ENCODE measurements at places on chromosomes 2 and 18. TPM values are rescaled to one million over a fixed set of nuclear protein-coding genes. Genes with fewer than 3 reads are reported as not detected.

DNA sequence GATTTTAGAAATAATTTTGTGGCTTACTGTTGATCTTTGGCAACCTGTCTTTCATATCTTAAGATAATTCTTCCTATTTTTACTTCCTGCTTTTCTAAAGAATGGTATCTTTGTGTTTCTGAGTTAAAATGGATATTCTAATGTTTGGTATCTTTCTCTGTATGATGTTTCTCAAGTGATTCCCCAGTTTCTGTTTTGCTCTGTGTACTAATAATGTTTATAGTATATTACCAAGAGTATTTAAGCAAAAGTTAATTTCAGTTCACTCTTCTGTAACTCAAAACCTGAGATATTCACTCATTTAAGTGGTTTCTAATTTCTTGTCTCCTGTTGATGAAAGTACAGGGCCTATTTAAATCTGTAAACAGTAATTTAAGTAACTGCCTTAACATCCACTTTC is 58.3 kb downstream of the CCDC150 start:
- H3K27me3 ChIP-seq: no peaks in the 10 kb centered on the region
- no peak for DNase-seq
- no peaks in the 10 kb centered on the region for H3K36me3 ChIP-seq
- no peaks in the 10 kb centered on the region for H3K4me1 ChIP-seq
- no peak overlapping the region for H3K4me3 ChIP-seq

DNA sequence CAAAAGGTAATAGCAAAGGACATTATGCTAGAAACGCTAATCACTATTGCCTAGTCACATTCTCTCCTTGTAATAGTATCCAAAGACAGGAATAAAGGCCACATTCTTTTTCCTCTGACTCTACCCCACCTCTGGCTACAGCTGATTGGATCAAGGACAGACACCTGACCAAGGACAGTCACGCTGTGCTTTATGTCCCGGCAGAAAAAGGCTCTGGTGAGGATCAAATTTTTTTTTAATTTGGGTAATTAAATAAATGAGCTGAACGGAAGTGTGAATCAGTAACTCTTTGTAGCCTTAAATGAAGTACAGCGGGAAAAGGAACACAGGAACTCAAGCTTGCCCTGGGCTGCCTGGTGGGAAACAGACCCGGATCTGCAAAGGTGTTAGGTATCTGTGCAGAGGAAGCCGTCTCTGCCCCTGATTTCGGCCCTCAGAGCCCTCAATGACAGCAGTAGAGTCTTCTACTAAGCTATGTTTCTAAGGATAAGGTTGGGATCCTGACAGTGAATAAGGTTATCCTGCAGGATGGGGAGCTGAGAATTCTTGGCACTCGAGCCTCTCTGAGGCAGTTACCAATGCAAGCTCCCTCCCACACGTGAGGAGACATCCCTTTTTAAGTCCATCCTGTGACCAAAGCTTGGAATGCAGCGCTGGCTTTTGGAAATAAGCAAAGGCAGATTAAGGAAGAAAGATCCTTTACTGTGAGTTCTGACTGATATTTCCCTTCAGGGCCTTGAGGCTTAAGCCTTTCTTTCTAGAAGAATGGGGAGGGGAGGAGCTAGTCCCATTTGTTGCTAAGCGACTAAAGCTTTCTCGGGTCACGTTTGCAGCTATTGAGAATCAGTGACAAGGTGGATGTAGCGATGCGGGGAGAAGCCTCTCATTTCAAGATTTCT is 37.8 kb upstream of the IKZF2 start:
- no peaks in the 10 kb centered on the region for H3K27me3 ChIP-seq
- H3K27ac ChIP-seq: peak overlapping the region; percentile 77
- H3K36me3 ChIP-seq: no peaks in the 10 kb centered on the region
- no peak for DNase-seq
- peaks cover 13% of the 10 kb centered on the region for H3K4me1 ChIP-seq

DNA sequence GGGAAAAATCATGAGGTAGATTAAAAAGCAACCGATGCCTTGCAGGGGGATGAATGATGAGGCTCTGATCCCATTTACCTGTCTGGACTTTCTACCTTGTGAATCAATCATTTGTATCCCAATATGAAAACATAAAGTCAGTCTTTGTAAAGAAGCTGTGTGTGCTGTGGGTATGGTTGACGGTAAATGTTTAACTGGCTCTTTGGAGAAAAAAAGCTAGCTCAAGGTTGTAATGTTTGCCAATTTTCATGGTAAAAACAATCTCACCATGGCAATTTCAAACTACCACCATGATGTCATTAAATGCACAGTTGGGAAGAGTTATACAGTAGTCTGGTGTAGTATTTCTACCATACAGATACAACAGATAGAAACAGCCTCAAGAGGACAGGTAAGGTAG is 14.6 kb downstream of the TTR start:
- DNase-seq: no peak
- no peaks in the 10 kb centered on the region for H3K36me3 ChIP-seq
- H3K4me1 ChIP-seq: no peaks in the 10 kb centered on the region
- no peak overlapping the region for H3K4me3 ChIP-seq

- peak overlapping the region; percentile 80 for H3K4me3 ChIP-seq
- DNase-seq: peak; percentile 83
- no peaks in the 10 kb centered on the region for H3K36me3 ChIP-seq
Measured at GRCh38 chr2:207502577-207503198, 27.1 kb upstream of the CREB1 start.

DNA sequence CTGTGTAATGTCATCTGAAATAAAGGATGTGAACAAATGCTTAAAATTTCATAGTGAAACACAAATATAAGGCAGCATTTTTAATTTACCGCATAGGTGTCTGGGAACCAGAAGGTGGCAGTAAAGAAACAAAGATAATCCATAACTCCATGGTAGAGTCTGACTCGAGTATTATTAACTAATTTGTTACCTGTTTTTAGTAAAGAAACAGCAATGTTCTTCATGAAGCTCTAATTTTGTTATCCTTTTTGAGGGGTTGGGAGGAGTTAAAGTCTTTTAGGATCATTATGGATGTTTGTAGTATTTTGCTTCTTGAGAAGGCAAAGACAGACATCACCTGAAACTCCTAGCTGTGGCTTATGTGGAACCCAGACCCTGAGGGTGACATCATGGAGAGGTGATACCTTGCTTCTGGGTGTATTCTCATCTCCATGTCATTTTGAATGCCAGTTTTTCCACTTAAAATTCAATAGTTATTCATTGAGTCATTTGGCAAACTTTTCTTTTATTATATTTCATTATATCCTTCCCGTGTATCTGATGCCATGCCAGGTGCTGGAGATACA is 286.2 kb upstream of the EPAS1 start:
- peak; percentile 3 for DNase-seq
- no peaks in the 10 kb centered on the region for H3K27me3 ChIP-seq
- H3K4me3 ChIP-seq: no peak overlapping the region
- H3K36me3 ChIP-seq: peaks cover 41% of the 10 kb centered on the region

- H3K27me3 ChIP-seq: no peaks in the 10 kb centered on the region
- H3K27ac ChIP-seq: no peak overlapping the region
- DNase-seq: no peak
- peaks cover 20% of the 10 kb centered on the region for H3K4me1 ChIP-seq
Measured at GRCh38 chr18:363301-364085, 95.6 kb upstream of the THOC1 start.

HOXD13 gene
- not detected for polyA plus RNA-seq

RBFA gene
- polyA plus RNA-seq: 6.5 TPM

DRC1 gene
- not detected for polyA plus RNA-seq

Data from naive B cell (primary cell).